ENCODE measurements at places on chromosomes 1 and 21.
A peak's percentile ranks its signal among the peaks of the same experiment; 100 is the strongest.

GRCh38 chr1:207822124-207822601 lies 70.3 kb downstream of the CD46 start:
- DNase-seq: no peak

- no peak for DNase-seq
Observed at GRCh38 chr1:230286166-230286889, 139.8 kb downstream of the PGBD5 start.

GRCh38 chr21:24738063-24738462 lies 869.2 kb downstream of the MRPL39 start:
- no peak for DNase-seq

DNA sequence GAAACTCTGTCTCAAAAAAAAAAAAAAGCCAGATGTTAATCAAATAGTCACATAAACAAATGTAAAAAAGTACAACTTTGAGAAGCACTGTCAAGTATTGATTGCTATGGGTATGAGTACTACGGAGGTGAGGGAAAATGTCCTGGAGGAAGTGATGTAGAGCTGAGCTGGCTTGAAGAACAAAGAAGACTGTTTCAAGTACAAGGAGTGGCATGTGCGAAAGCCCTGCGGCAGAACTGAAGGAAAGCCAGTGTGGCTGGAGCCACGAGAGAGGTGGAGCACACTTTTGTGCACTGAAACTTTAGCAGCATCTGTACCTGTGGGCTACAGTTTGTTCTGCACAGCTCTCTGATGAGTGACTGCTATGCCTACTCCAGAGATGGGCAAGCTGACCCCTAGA lies 5.4 kb upstream of the RPS6KA1 start:
- DNase-seq: no peak

DNA sequence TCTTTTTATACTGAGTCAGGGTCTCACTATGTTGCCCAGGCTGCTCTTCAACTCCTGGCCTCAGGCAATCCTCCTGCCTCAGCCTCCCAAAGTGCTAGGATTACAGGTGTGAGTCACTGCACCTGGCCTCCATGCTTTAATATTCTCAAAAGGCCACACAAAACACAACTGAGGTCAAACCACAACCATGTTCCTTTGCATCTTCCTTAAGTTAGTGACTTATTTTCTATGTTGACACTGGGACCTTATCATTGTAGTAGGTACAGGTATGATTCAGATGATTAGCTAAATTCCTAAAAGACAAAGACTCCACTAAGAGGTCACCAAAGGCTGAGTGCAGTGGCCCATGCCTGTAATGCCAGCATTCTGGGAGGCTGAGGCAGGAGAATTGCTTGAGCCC lies 131.9 kb upstream of the ATP1B1 start:
- no peak for DNase-seq

- no peak for DNase-seq
Observed at GRCh38 chr1:109185990-109186732, 27.6 kb upstream of the SARS1 start.

GRCh38 chr21:29315131-29315749 lies 16.5 kb downstream of the BACH1 start:
- DNase-seq: no peak

DNA sequence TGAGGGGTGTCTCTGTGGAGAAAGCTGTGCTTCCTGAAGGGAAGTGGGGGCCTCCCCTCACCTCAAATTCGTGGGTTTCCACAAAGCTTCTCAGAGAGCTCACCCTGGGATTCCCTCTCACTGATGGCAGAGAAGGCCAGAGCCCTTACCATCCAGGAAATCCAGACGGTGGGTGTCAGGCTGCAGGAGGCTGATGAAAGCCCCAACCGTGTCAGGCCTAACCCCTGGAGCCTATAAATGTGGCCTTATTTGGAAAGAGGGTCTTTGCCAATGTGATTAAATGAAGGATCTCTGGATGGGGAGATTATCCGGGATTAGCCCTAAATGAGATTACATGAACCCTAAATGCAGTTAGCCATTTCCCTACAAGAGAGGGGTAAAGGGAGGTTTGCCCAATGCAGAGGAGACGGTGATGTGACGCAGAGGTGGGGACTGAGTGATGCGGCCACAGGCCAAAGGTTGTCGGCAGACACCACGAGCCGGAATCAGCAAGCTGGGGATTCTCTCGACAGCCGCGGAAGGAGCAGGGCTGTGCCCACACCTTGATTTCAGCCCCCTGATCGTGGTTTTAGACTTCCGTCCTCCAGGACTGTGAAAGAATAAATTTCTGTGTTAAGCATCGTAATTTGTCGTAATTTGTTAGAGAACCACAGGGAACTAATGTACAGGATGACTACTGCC lies 82.6 kb downstream of the TOMM20 start:
- DNase-seq: no peak

DNA sequence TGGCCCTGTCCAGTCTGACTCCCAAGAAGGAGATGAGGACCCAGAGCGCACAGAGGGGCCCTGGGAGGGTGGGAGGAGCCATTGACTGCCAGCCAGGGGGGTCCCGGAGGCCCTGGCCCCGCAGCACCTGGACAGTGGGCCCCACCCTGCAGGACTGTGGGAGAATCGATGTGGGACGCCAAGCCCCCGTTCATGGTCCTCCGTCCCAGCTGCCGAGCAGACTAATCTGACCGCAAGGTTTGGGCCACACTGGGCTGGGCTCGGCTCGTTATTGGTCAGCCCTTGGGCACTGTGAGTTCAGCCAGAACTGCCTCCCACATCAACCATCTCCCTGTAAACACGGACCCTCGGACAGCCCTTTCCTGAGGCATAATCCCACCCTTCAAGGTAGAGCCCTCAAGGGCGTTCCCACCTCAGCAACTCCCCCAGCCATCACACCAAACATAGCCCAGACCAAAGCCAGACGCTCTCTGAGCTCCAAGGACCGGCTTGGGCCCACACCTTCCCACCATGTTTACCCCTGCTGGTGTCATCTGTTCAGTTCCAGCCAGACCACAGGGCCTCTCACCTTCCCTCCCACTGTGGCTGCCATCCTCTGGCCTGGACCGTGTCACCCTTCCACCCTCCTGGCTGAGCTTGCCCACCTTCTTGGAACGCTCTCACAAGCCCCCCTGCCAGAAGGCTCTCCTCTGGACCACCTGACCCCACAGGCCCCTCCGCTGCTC lies 16.2 kb upstream of the POFUT2 start:
- DNase-seq: no peak

GRCh38 chr1:163985700-163986099 lies 573.3 kb upstream of the PBX1 start:
- no peak for DNase-seq

DNA sequence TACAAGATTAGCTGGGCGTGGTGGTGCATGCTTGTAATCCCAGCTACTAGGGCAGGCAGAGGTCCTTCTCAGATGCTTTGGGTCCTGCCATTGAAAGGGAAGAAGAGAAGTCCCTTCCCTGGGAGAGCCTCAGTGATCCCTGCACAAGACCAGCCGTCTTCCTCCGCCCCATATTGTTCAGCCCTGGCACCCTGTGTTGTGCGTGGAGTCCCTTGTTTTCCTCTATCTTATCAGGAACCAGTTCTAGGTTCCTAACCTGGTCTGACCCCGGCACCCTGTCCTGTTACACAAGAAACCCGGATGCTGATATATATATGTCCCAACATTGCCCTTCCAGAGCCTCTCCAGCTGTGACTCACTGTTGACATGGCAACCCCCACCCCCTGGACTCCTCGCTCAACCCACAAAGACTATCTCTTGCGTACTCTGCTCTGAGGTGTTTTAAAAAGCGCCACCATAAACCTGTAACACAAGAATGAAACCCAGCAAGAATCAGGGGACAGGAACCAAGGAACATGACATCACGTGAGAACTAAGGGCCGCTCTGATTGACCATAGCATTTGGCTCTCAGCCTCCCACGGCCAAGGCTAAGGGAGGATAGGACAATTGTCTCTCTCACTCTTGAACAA lies 4.8 kb downstream of the MX2 start:
- DNase-seq: no peak

GRCh38 chr1:211579440-211580302 lies 710 bp upstream of the SLC30A1 start:
- DNase-seq: peak; percentile 73
